ENCODE measurements at places on chromosomes 12 and 14.
A peak's percentile ranks its signal among the peaks of the same experiment; 100 is the strongest.

- no peak for DNase-seq
These were observed 115.4 kb upstream of the ETV6 start for GRCh38 chr12:11534064-11534463.

DNA sequence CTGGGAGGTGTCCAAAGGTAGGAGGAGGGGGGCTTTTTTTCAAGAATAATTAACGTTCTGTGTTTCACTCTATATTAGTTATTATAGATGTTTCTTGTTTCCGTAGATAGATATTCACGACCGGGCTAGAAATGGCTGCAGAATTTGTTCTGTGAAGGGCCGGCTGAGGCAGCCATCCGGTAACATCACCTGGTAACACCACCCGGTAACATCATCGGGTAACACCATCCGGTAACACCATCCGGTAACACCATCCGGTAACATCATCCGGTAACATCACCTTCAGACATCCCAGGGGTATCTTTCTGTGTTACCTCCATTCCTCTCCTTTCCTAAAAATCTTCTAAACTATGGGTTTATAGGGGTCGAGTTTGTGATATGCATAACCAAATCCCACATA is 1336.7 kb upstream of the TMEM132C start:
- no peak for DNase-seq

DNA sequence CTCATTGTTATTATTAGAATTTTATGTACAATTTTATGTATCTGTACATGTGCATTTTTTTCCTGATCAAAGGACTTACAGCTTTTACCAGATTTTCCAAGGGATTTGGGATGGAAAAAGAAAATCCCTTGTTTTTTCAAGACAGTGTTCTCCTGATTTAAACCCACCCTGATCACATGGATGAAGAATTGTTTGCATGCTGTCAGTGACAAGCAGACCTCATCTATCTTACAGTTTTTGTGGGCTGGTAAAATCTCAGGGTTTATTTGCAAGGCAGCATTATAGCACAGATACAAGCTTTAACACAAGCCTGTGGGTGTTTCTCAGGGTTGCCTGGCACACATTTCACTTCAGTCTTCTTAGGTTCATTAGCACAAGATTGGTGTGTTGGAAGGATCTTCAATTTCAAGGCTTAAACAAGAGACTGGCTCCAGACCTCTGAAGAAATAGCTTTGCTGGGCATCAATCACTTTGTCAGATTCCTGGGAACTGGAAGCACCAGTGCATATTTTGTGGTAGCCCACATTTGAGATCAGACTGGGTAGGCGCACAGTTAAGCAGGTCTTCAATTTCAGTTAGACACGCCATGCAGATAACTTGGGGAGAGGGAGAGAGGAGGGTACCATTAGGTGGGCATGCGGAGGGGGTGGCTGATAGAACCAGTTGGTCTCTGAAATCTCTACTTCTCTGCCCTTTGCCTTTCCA is 118.0 kb downstream of the TBX5 start:
- no peak for DNase-seq

- no peak for DNase-seq
These were observed 457.9 kb upstream of the FOXG1 start for GRCh38 chr14:28308734-28309133.

GRCh38 chr14:100473249-100473648 is 114.0 kb downstream of the BEGAIN start:
- DNase-seq = no peak

DNA sequence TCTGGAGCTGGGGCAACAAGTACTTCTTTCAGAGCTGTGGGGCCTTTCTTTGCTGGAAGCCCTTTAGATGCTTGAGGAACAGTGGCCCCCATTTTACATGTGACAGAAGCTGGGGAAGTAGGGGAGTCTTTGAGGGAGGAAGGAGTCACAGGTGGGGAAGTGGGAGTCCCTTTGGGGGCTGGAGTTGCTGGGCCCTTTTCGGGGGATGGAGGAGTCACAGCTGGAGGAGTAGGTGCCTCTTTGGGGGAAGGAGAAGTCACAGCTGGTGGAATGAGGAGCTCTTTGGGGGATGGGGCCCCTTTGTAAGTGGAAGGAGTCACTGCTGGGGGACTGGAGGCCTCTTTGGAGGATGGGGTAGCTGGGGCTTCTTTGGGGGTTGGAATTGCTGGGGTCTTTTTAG is 8.6 kb downstream of the NACA start:
- DNase-seq = no peak

DNA sequence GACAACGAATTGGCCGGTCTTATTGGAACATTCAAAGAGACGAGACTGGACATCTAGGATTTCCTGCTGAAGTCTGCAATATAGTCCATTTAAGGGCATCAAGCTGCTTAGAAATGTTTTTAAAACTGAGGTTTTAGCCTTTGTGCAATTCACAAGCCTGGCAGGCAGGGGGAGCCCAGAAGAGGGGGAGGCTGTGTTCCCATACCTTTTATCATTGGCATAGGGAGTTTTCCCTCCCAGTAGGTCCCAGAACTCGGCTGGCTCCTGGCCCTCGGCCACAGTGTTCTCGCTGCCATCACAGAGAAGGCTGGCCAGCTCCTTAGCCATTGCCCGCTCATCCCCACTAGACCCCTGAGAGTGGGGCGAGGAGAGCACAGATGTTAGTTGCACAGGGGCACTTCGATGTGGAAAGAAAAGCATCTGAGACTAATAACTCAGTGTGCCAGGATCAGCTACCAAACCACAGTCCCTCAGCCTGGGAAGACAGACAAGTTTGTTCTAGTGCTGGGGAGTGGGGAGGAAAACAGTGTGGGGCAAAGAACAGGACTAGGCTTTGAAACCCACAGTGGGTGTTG is 15.1 kb downstream of the AVIL start:
- peak; percentile 5 for DNase-seq

DNA sequence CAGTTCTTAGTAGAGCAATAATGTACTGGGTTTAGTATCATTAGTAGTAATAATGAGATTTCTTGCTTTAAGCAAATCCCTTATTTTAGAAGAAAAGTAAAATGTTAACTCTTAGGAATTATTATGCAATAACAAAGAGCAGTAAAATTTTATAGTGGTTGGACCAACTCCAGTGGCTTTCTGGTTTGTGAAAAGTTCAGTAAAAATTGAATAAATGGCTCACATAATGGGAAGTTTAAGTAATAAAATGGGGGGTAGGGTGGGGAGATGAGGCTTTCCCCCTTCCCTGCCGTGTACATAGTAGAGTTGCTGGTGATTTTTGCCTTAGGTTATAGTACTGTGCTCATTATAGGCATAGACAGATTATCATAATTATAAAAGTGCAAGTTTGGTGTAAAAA is 250.5 kb upstream of the ATP2B1 start:
- DNase-seq = no peak

DNA sequence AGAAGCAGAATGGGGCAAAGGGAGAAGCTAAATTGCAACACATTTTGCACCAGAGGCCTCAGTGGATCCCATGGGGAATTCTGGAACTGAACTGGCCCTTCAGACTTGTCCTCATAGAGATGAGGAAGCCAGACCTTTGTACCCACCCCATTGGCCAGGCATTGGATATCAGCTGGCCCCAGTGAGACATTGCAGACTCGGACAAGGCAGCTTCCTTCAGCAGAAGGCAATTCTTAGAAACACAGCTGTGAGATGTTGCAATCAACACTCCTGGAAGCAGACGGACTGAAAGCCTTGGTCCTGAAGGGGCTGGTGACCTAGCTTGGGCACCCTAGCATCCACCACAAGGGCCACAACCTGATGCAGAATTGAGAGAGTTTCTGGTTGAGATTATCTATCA is 218.1 kb downstream of the MSRB3 start:
- no peak for DNase-seq

- DNase-seq = no peak
These were observed 31.5 kb downstream of the NUMB start for GRCh38 chr14:73426877-73427276.

GRCh38 chr14:68397822-68398221 is 395.0 kb downstream of the ZFP36L1 start:
- DNase-seq = no peak

- DNase-seq = no peak
These were observed 1.2 kb downstream of the PITPNM2 start for GRCh38 chr12:123149501-123150274.

GRCh38 chr12:67633708-67634107 is 14.8 kb upstream of the DYRK2 start:
- DNase-seq = no peak

- DNase-seq = no peak
These were observed 217.4 kb upstream of the PWP1 start for GRCh38 chr12:107468182-107468581.

- DNase-seq = peak; percentile 51
These were observed at the start of gene DNAAF2 for GRCh38 chr14:49634547-49635334. Gene DNAAF2 (minus strand): TSS chr14:49635244. CDS start chr14:49635149, 95 bp downstream.

GRCh38 chr12:56884421-56884820 is 49.8 kb downstream of the SDR9C7 start:
- no peak for DNase-seq

DNA sequence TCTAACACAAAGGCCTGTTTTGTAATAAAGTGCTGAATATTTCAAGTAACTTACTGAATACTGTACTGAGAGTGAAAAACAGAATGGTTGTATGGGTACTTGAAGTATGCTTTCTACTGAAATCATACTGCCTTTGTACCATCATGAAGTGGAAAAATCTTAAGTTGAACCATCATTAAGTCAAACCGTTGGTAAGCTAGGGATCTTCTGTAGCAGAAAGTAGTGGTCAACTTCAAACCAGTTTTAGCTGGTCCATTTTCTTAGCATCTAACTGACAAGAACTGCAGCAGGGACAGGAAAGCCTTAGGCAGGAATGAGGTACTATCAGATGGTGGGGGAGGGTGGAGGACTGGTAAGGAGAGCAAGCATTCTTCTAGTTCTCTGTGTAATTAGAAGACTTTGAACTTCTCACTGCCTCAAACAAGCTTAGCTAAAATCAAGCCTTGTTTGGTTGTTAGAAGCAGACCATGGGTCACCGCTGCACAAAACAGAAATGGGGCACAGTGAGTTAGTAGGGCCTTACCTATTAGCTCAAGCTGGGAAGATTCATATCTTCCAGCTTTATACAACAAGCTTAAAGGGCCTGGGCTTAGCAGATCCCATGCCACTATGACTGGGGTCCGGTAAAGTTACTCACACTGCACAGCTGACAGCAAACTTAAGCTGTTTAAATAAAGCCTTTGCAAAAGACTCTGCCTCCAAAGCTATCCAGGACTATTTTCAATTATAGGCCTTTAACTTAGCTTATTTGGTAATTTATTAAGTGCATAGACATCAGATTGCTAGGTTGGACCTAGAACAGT is 73.8 kb downstream of the ACADS start:
- no peak for DNase-seq

- no peak for DNase-seq
These were observed 28.7 kb downstream of the CCDC85C start for GRCh38 chr14:99575043-99576023.

- no peak for DNase-seq
These were observed 102.0 kb downstream of the PRIMA1 start for GRCh38 chr14:93686268-93686667.

DNA sequence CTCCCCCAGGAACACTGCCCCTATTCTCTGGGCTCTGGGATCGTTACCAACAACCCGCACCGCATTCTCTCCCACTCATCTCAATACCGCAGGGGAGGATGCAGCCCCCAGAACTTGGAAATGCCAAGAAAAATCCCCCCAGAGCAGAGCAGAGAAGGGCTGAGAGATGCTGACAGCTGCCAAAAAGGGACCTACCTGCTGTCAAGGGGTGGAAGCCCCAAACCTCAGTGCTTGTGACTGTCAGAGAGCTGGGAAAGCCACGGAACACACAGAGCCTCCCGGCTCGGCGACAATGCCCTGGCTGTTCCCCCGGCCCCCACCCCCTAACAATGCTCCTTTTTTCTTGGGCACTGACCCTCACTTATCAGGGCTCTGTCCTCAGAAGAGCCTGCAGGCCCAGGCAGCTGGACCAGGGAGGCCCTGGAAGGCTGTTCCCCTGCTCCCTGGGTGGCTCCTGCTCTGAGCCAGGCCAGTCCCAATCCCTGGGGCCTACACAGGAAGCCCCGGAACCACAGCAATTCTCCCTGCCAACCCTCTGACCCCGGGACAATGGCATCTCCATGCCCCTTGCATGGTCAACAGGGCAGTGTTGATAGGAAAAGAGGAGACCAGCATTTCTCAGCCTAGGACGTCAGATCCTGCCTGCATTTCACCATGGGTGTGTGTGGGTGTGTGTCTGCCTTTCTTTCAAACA is 78.9 kb downstream of the ITPK1 start:
- DNase-seq = no peak

DNA sequence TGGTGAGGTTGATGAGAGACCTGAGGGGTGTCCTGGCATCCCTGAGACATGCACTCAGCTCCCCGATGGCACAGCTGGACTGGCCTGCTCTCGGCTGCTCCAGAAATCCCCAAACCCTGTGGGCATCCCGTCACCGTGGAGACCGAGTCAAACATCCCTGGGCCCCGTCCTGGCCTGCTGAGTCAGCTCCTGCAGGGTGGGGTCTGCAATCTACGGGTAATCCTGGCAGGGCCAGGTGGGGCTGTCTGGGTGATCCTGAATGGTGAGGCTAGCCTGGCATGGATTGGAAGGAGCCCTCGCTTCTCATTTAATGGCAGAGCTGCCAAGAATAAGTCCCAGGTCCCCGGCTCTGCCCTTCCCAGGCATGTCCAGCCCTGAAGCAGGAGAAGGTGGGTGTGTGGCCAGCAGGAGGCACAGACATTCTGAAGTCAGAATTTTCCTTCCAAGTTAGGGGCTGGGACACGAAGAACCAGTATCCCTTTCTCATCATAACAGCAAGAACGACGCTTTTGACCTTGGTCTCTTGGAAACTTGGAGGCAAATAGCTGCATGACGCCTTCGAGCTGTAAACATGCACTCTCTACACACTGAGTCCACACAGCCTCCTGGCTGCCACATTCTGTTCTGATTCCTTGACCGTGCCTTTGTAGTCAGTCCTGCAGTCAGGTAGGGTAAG is 17.7 kb upstream of the SERPINA4 start:
- no peak for DNase-seq

GRCh38 chr14:56659964-56660551 is 80.5 kb downstream of the TMEM260 start:
- DNase-seq = no peak

DNA sequence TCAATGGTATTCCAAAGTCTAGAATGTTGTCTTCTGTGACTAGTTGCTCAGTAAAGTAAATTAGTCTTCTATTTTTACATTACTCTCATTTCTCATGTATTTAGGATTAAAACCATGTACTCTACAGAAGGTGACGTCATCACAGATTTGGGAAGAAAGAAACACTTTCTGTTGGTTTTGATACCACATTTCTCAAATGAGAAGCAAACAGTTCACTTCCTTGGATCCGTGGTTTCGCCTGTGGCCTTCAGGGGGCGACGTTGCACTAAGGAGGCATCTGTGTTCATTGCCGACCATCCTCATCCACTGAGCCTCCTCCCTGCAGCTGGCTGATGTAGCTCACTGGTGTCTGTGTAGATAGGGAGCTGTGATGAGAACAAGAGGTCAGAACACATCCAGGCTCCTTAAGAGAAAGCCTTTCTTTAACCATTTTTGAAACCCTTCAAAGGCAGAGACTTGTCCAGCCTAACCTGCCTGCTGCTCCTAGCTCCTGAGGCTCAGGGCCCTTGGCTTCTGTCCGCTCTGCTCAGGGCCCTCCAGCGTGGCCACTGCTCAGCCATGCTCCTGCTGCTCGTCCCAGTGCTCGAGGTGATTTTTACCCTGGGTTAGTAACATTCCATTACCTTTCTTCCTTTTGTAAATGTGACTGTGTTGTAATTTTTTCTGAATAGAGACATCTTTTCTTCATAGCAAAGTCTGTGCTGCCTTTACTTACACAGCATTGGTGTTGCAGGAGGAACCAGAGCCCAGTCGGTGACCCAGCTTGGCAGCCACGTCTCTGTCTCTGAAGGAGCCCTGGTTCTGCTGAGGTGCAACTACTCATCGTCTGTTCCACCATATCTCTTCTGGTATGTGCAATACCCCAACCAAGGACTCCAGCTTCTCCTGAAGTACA is 220.6 kb upstream of the OR4E1 start:
- no peak for DNase-seq

- DNase-seq = peak; percentile 39
These were observed 36.0 kb downstream of the FMNL3 start for GRCh38 chr12:49671031-49671765.

Measured in activated CD8-positive, alpha-beta memory T cell treated with anti-CD3 and anti-CD28 coated beads for 1 hour (primary cell).